NCI-H1092 (cell line): ENCODE measurements at places on chromosomes 11 and 22.

- DNase-seq: no peak
Observed at GRCh38 chr11:114256176-114256966, 39.8 kb upstream of the NNMT start.

- DNase-seq: no peak
Observed at GRCh38 chr22:38864361-38865191, 7.4 kb downstream of the CBX6 start.

DNA sequence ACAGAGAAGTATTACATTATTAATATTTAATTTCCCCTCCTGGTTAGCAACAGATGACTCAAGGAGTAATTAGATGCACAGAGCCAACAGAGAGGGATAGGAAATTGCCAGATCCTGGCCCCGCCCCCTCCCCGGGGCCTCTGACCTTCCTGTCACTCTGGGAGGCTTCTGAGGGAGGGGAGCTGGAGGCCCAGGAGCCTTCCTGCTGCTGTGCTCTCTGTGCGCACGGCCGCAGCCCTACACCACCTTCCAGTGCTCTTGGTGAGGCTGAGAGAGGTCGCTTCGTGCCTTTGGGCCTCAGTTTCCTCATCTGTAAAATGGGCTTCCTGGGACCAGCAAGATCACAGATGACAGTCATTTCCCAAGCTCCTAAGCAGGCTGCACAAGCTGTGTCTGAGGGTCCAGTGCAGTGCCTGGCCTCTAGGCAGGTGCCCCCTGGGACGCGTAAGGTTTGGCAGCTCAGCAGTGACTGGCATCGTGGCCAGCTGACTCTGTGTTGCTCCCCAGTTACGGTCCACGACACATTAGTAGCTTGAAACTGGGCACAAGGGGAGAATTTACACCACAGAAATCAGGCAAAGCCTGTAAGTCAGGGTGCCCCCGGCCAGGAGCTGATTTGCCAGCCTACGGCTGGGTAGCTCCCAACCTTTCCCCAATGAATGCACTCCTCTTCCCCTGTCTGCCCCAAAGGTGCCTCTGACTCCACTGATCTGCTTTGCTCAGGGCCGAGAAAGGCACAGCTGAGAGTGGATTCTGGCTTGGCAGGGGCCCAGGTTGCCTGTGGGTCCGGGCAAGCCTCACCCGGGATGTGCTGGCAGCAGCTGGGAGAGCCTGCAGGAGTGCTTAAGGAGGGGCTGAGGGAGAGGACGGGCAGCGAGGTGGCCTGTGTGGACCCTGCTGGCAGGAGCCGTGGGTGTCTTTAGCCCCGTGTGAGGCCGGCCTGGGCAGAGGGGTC lies 2.3 kb downstream of the ADORA2A start:
- no peak for DNase-seq

DNA sequence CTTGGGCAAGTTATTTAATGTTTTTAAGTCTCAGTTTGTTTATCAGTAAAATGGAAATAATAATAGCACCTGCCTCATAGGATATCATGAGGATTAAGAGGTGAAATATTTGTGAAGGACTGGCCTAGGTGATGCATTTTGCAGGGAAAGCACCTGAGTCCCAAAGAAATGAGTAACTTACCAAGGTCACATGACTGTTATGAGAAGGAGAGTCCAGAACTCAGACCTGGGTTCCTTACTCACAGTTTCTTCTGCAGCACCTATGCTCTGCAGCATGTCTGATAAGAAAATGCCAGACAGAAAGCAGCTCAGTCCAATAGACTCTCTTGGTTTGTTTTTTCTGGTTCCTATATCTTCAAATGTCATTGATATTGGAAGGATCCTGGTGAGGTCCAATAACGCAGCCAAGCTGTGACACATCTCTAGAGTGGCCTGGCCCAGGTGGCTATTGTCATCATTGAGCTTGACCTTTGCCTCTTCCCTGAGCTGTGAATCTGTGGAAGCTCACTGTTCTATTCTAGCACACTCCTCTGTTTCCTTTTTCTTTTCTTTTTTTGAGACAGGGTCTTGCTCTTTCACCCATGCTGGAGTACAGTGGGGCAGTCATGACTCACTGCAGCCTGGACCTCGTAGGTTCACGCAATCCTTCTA lies 174.7 kb upstream of the NAV2 start:
- DNase-seq: no peak

DNA sequence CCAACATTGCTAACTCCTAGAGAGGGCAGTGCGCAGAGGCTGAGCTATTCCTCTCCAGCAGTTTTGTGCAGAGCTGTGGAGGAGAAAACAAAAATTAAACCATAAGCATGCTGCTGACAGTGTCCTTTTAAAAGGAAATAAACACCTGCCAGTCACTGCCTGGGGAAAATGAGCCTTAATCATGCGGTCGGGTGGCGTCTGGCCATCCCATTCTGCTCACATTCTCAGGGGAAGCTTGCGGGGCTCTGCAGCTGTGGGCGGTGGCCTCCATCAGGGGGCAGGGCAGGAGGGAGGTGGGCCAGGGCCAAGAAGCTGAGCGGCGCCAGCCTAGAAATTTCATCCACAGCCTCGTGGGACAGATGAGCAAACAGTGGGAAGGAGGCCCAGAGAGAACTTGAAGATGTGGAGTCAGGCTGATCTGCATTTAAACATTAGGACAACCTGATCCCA lies 71.0 kb upstream of the TP53I11 start:
- no peak for DNase-seq

DNA sequence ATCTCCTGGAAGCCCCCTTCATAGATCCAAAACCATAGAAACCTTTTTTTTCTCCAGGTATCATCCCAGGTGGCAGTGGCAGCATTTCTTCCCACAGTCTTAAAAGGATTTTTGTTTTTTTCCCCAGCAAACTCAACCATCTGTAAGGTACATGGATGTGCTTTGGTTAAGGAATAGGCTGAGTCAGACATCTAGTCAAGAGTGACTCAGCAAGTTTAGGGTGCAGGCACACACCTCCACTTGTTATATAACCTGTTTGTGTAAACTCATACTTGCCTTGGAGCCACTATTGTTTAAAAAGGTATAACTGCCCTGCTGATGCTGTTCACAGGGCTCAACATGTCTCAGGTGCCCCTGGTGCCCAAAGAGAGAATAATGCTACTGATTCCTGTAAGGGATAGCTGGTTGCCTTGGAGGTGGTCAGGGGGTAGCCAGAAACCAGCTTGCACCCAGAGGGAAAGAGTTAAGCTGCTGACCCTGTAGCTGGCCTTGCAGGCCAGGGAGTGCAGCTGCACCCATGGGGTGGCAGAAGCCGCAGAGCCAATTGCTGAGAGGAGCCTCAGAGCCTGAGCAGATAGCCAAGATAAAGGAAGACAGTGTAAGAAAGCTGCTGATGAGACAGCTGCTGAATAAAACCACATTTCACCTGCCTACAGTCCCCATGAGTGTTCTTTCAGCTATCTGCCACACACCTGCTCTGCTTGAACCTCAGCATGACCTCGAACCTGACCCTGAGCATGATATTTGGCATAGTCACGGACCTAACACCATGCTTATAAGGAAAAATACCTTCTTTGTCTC lies 1726.1 kb upstream of the RAG2 start:
- no peak for DNase-seq

DNA sequence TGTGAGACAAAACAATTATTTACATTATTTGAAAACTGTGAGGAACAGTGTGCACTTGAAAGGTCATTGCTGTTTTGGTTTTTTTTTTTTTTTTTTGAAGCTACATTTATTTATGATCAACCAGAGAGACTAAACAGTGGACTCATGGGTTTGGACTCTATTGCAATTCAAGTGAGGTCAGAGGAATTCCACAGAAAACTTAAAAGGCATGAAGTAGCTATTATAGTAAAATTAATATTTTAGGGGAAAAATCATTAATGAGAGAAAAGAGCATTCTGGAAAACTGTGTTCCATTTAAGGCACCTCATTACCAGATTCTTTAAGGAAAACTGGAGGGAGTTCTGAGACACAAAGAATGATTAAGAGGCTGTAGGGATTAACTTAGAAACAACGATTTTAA lies 102.8 kb downstream of the WNT11 start:
- DNase-seq: no peak
